ENCODE measurements at places on chromosomes 5 and 9.

- no peak for DNase-seq
Observed at GRCh38 chr5:89566340-89566739, 683.4 kb upstream of the MEF2C start.

GRCh38 chr5:1201327-1202025 lies at the start of gene SLC6A19:
Gene SLC6A19, plus strand, starts transcription at chr5:1201595. Its CDS starts 56 bp downstream, at chr5:1201651.
- no peak for DNase-seq

GRCh38 chr5:335740-336038 lies 14.2 kb downstream of the AHRR start:
- DNase-seq: no peak

DNA sequence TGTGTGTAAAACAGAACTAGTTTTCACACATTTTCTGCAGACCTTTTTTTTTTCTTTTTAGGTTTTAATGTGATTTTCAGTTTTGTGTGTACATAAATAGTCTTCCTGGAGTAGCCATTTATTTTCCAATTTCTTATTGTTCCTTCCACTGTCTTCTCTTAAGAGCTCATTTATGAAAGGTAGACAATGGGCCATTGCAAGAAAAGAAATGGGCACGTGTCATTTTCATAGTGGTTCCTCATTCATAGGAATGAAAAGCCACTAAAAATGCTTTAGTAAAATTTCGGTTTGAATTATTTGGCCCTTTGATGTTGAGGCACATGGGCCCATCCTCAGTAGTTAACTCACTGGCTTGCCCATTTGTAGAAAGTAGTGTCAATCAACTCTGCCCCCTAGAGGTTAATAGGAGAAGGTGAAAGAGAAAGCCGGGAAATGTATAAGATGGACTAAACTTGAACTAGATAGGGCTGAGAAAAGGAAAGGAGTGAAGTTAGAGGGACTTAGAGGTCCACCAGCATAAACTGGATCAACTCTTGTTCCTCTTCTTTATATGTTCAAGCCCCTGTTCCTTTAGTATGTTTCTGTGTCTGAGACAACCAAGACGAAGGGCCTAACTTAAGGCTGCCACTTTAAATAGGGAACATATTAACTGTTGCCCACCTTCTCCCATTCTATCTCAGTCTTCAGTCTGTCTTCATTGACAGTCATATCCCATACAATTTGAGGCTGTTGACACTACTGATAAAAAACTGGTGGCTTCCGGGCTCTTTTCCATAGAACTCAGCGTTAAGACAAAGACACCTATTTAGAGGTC lies 72.6 kb downstream of the SMARCA2 start:
- DNase-seq: peak; percentile 59
